ENCODE measurements at places on chromosomes 3 and 15.

GRCh38 chr15:66025972-66026371, 156.7 kb downstream of the RAB11A start:
- DNase-seq: no peak

- DNase-seq: peak; percentile 0
Measured at GRCh38 chr3:74575857-74576256, 38.6 kb downstream of the CNTN3 start.

- DNase-seq: no peak
Measured at GRCh38 chr3:194604837-194605236, 28.4 kb downstream of the TMEM44 start.

GRCh38 chr15:68691705-68692104, 112.9 kb downstream of the CORO2B start:
- DNase-seq: peak; percentile 74
